ENCODE measurements at places on chromosomes 16 and 17.

GRCh38 chr16:58284031-58284430, 10.8 kb downstream of the PRSS54 start:
- DNase-seq: no peak

- no peak for DNase-seq
Measured at GRCh38 chr16:53100889-53101288, 46.1 kb downstream of the CHD9 start.

DNA sequence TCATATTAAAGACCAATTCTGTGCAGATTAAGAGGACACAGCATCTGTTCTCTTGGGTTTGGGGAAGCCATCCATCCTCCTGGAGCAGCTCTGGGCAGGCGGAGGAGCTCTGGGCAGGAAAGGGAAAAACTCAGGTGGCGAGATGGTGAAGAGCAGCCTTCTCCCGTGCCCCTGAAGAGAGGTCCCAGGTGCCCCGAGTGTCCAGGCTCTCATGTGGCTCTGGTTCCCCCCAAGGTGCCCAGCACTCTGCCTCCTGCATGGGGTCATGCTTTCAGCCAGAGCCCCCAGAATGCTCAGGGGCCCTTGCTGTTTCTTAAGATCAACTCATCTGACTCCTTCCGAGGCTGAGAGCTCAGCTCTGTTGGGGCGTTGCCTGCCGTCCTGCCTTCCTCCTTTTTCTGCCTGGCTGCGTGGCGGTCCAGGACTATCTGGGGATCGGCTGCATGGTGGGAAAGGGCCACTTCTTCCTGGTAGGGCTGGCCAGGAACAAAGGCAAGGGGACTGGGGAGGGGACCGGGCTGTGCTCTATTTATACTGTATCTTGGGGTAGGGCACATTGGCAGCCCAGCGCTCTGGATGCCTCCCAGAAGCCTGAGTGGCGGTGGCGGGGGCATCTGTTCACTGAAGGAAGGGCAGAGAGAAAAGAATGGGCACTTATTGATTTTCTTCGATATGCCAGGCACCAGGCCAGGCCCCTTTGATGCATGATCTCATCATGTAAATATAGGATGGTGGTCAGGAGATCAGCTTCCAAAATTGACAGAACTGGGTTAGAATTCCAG, 103.2 kb upstream of the SDK2 start:
- no peak for DNase-seq

GRCh38 chr16:24838554-24839266, 7.1 kb upstream of the SLC5A11 start:
- DNase-seq: no peak

- DNase-seq: no peak
Measured at GRCh38 chr17:72240333-72240732, 119.5 kb downstream of the SOX9 start.

- no peak for DNase-seq
Measured at GRCh38 chr17:14522795-14523387, 222.0 kb downstream of the HS3ST3B1 start.

GRCh38 chr17:70947215-70947614, 777.9 kb downstream of the KCNJ2 start:
- no peak for DNase-seq

DNA sequence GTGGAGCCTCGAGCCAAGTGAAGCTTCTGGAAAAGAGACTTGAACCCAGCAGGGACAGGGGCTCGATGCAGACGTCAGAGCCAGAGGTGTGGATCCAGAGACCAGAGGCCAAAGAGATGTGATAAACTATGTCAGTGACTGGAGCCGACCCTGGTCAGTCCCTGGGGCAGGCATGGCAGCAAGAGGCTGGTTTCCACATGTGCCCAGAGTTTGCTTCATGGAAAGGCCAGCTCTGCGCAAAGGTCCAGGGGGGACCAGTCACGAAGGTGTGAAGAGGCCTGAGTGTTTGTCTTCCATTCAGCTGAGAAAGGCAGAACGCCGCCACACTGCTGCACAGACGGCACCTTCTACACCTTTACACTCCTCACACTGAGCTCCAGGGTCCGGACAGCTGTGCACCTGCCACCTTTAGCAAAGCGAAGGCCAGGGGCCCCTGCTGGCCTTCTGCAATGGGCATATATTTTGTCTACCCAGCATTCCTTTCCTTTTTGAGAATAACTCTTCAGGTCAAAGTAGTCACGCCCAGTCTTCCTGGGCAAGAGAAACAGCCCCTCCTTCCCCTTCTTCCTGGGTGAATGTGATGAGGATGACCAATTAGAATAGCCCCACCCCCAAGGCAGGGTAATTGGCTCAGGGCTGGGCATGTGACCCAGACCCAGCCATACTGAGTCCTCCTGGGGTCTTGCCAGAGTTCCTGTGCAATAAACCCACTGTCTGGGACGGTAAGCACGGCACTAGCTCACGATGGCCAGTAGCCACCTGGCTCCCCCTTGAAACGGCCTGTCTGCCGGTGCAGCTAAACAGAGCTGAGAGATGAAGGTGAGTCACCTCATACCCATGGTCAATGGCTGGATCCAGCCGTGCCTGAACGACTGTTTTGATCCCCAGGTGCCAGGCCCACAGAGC, 2.3 kb upstream of the RPH3AL start:
- no peak for DNase-seq

DNA sequence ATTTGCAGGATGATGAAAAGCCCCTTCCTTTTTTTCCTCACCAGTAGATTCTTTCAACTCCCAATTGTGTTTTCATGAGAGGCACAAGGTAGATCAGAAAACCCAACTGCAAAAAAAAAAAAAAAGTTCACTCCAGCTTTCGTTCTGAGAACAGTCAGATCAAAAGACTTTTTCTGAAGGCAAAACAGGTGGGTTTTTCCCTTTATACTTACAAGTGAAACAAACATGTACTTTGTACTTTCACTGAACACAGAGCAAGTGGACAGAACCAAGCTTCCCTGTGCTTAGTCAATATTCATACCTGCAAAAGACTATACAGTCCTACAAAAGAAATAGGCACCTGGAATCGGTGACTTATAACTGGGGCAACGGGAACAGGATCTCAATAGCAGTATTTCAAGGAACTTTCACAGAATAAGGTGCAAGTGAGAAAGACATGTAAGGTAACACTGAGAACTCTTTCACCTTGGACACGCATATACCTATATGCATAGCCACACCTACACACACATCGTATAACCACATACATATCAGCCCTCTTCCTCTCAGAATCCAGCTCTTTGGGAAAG, 54.1 kb downstream of the TOX3 start:
- no peak for DNase-seq

GRCh38 chr16:15775209-15775608, 81.6 kb downstream of the MYH11 start:
- no peak for DNase-seq

GRCh38 chr17:27521281-27522027, 65.2 kb downstream of the KSR1 start:
- no peak for DNase-seq

- DNase-seq: no peak
Measured at GRCh38 chr16:87924811-87925670, 11.3 kb downstream of the CA5A start.

DNA sequence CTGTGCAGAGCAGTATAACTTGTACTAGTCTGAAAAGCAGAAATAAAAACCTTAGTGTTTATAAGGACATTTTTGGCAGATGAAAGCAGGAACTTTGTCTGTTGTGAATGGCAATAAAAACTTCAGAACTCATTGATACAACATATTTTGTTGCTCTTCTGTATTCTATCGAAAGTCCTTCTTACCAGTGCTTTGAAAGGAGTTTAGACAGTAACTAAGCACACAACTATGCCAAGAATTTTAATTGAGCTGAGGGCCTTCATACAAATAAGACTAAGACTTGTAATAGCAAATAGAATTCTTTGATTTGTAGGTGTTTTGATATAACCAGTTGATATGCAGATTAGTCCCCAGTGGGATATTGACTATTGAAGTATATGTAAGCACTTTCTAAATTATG, 308.4 kb downstream of the ZFHX3 start:
- DNase-seq: no peak

DNA sequence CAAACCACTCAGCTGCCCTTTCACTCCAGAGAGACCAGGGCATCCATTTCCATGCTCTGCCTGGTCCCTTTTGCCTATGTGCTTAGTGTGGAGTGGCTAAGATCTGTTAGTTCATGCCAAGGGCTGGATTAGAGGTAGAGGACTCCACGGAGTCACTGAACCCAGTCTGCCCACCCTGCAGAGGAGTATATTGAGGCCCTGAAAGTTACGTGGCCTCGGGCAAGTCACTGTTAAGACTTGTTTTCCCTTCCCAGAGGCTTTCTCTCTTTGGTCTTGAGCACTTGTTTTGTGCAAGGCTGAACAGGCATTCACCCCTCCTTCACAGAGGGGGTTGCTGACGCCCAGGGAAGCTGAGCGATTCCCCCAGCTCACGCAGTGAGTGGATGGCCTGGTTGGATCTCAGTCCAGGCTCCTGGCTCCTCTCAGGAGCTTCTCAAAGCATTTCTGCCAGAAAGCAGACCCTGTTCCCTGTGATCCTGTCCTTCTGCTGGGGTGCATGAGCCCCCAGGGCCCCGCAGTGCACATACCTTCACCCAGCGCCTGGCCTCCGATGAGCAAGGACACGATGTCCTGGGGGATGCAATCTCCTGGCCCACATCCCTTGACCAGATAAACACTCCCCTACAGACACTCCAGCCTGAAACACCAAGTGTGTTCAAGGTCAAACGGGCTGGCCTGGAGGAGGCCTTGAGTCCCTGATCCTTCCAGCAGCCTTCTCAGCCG, 153.4 kb upstream of the GSE1 start:
- no peak for DNase-seq

DNA sequence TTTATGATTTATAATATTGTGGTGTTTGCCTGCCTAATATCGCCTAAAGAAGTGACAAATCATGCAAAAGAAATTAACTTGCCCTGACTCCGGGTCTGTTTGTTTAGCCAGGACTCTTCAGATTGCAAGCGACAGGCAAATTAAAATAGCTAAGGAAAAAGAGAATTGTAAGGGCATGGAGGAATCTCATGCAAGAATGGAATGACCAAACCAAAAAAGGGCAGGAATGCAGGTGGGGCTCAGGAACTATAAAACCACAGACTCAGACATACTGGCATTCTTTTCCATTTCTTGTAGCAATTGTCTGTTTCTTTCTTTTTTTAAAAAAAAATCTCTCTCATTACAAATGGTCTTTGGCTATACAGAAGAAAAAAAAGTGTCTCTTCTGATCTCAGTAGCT, 188.1 kb upstream of the XYLT1 start:
- DNase-seq: no peak

- DNase-seq: no peak
Measured at GRCh38 chr17:27247071-27247957, 46.6 kb upstream of the WSB1 start.

DNA sequence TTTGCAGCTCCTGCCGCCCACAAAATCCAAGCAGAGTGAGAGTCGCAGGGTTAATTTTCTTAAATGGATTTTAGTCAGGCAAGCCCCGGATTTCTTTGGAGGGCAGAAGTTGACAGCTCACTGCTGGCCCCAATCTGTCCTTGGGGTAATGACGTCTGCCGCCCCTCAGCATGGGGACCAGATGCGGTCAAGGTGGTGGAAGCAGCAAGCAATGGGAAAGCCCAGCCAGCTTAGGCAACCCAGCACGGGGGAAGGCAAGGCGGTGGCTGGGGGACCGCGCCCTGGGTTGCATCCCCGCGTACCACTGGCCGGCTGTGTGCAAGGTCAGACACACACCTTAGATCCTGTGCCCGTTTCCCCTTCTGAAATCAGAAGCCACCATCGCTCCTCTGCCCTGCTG, 321.7 kb downstream of the C16orf95 start:
- no peak for DNase-seq

DNA sequence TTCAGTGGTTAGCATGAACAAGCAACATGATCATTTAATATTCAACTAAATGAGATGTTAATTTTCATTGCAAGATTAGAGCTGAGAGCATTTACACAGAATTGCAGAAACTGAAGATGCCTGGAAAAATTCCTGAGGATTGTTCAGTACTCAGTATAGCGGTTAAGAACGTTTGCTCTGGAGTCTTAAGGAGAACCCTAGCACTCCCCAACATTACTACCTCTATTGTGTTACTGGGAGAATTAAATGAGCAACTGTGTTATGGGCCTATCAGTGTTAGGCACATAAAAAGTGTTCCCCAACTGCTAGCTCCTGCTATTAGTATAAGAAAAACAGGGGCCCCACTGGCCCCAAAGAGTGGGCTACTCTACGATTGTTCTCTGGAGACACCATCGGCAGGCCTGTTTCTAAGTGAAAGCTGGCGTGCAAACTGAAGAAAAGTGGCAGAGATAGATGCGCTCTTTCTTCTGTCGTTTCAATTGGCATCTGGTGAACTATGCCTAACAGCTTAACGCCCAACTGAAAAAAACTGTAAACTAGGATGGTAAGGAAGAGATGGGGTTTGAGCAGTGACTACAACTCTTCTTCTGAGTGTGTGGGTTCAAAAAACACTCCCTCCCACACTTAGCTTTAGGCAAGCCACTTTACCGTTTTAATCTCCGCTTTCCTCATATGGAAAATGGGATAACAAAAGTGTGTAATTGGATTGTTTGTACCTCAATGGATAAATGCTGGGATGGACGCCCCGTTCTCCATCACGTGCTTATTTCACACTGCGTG, 1.3 kb downstream of the CDR2 start:
- no peak for DNase-seq

DNA sequence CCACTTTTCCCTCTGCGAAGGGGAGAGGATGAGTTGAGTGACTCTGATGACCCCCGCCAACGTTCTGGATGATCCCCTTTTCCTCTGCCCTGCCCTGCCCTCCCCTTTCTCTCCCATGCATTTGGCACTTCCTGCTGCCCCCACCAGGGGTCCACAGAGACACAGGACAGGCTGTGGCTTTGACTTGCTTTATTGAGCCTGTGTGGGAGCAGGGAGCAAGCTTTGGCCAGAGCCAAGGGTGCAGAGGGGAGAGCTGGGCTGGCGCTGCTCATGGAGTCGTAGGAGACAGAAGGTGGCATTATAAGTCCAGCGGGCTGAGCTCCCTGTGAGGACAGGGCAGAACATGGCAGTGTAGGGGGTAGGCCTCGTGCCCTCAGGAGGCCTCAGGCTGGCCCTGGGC, 1.6 kb downstream of the PPY start:
- no peak for DNase-seq

DNA sequence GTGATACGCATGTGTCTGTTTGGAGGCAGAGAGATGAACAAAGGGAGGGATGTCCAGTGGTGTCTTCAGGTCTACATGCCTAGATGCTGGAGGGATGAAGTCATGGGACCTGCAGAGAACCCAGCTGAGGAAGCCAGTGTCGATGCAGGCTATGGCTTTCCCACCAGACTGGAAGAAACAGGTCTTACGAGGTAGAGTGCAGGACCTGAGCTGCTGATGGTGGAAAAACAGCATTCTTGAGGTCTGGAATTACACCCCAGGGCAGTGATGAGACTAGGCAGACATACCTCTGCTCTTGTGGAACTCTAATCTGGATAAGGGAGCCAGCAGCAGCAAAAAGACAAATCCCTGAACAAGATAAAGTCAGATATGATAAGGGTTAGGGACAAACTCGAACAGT, 37.4 kb downstream of the ARSG start:
- DNase-seq: no peak

Data from activated CD8-positive, alpha-beta memory T cell treated with anti-CD3 and anti-CD28 coated beads, Interleukin-2, amount 50 U/mL, for 4 hours (primary cell).